ENCODE measurements at places on chromosomes 13 and 19.

- no peak for DNase-seq
Measured at GRCh38 chr19:1717200-1717969, 35.9 kb upstream of the ONECUT3 start.

DNA sequence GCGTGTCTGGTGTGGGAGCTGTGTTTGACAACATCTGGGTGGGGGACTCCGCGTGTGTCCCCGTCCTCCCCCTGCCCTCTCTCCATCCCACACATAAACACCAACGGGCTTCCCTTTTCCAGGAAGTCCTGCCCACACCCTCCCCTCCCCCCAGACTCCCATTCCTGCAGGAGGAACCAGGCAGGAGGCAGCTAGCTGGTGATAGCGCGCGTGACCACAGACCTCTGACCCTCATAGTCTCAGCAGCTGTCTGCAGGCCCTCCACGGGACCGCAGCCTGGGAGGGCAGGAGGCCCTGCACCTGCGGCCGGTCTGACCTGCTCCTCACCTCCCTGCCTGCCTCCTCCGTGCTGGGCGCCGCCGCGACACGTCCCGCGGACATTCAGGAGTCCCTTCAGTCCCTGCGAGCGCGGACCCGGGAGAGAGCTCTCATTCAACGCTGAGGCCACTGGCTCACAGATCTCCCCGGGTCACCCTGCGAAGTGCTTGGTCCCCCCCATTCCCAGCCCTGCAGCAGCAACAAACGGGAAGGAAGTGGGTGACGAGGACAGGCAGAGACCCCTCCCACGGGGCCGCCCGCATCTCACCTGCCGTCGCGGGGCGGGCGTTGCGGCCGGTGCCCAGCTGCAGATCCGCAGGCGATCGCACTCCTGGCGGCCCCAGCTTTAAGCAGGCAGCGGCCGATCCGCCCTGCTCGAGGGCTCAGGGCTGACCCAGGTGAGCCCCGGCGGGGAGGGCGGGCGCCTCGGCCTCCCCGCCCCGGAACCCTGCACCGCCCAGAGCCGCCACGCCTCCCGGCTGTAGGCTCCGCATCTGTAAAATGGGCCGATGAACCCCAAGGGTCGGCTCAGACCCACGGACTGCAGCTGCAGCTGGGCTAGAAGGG, 1.1 kb upstream of the ACP5 start:
- DNase-seq: peak; percentile 75

DNA sequence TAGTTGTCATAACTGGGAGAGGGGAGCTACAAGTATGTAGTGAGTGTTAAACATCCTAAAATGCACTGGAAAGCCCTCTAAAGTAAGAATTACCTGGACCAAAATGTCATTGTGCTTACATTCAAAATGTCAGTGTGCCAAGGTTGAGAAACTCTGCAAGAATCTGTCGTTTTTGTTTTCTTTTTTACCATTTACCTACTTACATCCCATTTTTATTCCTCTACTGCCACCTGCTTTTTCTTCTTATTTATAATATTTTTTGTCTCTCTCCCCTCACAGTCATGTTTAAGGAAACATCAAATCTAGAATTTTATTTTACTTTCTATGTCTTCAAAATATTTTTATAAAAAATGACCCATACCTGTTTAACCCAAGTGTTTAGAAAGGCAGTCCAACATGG, 226.4 kb downstream of the PCDH17 start:
- DNase-seq: no peak

GRCh38 chr13:49097374-49097773, 121.7 kb downstream of the FNDC3A start:
- no peak for DNase-seq

DNA sequence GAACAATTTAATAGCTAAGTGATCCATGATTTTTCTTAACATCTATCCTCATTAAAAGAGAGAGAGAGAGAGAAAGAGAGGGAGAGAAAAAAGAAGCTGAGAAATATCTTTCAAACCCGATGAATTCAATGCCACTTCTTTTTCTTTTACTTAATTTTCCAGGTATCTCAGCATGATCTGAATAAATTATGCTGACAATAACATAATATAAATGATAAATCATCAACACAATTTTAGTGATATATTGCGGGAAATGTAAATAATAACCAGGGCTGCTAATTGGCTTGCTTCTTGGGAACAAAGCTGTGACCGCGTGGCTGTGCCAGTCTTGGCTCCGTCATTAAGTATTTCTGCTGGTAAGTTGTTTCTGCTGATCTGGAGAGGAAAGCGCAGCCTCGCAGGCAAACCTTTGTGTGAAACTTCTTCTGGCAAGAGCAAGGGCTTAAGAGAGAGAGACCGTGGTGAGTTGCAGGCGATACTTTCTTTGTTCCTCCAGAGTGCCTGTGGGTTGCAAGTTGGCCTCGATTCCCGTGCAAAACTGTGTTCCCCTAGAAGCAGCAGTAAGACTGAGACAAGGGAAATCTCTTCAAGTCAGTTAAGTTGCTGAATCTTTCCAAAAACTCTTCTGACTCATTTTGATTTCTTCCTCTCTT, 489.1 kb upstream of the TSHZ3 start:
- no peak for DNase-seq

DNA sequence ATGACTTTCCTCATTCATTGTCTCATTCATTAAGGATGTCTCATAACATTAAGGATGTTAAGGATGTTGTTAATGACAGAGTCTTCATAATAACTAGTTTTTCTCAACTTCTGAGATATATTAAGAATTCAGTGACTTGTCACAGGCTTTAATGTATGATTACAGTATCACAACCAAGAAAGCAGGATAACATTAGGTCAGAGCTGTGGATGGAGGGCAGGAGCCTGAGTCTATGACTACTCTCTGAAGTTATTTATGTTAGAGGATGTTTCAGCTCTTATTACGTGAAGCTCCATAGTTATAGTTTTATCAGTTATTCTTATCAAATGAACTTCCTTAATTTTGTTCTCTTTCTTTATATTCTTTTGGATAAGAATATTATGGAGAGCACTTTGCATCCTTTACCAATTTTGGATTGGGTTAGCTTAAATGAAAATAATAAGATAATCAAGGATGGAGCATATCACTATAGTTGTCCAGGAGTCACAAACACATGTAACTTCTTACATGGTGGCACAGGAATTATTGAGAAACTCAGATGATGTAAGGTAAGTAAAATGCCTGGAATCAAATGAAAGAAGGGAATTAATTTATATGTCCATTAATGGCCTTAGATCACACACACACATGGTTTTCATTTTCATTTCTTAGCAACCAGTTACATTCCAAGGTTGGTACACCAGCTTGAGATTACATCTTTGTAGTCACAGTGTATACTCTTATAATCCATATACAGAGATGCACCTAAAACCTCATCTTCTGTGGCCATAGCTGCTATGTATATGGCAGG, 57.0 kb downstream of the SLC10A2 start:
- DNase-seq: no peak

DNA sequence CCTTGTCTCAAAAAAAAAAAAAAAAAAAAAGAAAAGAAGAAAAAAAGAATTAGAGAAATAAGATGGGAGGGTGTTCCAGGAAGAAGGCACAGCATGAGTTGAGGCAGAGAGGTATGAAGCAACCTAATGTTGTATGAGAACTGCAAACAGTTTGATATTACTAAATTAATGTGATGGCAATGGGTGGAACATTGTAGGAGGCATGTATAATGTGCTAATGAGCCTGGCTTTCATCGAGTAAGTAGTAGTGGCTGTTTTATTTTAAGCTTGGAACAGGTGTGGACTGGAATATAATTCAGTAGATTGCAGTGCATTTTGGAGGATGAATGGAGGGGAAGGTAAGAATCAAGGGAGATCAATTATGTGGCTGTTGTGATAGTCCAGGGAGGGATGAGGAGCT, 156.1 kb downstream of the MTUS2 start:
- DNase-seq: no peak

DNA sequence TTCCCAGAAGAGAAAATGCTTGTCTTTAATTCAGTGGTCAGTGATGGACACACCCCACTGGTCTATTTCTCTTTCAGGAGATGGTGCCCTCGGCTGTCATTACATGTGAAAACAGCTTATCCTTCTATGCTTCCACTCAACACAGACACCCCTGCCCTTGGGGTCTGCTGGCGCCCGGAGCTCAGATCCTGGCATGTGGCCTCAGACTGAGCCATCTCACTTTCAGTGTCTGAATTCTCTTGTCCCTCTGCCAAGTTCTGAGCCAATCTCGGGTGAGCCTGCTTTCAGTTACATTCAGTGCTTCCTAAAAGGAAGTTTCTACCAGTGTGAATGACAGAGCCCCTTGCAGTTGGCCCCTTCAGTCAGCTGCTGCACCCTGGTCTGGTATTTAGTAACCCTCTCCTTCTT, 293.6 kb downstream of the DNAJC15 start:
- no peak for DNase-seq

DNA sequence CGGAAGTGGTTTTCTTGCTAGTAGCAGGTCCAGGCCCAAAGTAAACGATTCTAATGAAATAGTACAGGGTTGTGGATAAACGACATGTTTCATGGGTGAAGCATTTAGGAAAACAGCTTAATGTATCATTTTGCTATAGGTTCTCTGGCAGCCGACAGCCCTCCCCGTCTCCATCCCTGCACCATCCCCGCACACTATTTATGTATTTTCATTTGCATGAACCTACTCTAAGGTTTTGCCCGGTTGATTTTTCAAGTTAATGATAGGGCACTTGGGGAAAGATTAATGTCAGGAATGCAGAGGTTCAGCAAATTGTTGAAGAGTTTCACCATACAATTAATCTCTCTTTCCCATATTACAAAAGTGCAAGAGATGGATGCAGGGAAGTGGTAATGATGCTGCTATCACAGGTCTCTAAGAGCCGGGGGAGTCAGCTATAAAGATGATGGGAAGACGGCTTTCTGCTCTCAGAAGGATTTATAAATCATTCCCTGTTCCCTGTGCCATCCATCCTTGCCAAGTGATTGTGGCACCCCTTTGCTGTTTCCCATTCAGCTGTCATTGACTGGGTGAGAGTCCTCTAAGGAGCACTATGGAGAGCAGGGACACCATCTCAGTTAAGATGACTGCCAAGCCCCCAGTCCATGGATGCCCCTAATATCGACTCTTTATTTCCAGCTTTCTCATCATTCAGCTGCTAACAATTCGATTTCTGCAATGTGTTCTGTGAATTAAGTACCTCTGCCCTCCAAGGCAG, 186.3 kb downstream of the IRS2 start:
- DNase-seq: no peak

DNA sequence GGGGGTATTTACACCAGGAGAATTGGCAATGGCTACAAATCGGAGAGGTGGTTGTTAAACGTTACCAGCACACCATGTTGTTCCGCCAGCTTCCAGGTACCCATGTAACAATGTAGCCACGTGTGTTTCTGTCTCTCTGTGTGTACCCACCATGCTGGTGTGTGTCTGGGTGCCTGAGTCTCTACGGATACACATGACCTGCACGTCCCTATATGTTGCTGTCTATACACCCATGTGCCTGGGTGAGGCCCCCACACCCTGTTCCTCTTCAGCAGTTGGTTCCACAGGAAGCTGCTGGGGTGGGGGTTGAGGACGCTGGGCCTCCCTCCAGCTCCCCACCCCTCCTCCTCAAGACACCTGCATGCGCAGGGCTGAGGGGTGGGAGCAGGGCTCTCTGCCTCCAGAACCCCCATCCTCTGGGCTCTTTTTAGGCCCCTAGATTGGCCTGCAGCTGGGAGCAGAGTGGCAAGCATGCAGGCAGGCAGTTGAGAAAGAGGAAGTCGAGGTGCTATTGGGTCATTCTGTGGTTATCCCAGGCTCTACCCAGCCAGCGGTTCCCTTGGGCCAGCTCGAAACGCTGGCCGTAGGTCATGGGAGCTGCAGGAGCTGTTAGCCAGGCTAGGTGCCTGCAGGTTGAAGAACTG, at the start of gene ARHGEF18:
Gene ARHGEF18 (plus strand): TSS at position 351 of the 644 bp plus-strand sequence. CDS start 13,954 bp downstream, outside the sequence.
- DNase-seq: peak; percentile 65

DNA sequence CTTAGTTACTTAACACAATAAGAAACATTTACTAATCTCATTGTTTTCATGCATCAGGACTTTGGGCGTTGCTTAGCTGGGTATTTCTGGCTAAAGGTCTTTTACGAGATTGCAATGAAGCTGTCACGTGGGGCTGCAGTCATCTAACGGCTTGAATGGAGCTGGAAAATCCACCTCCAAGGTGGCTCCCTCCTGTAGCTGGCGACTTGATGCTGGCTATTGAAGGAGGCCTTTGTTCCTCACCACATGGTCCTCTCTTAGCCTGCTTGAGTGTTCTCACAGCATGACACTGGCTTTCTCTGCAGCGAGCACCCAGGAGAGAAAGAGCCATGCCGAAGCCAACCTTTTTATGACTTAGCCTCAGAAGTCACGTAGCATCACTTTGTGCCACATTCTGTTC, 92.0 kb downstream of the NHLRC3 start:
- DNase-seq: no peak

- DNase-seq: no peak
Measured at GRCh38 chr13:105127732-105128131, 1407.7 kb downstream of the EFNB2 start.

- DNase-seq: no peak
Measured at GRCh38 chr13:74778946-74779345, 644.7 kb upstream of the KLF12 start.

DNA sequence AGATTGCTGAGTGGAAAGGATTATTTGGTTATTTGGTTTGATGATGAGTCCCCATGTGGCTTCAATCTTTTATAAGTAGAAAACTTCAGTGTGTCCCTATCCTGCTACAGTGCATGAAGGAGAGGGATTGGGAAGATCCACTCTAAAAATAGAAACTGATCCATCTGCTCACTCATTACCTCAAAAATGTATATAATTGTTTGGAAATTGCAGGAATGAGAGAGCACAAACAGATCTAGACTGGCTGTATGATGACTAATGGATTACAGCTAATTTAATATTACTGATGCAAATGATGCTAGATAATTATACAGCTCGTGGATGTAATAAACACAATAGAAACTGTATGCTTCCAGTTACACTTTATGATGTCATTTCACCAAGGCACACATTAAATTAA, 625.3 kb upstream of the PRR20A start:
- DNase-seq: no peak

GRCh38 chr13:60363288-60363687, 33.7 kb upstream of the TDRD3 start:
- DNase-seq: no peak

GRCh38 chr13:41273831-41274441, 10.6 kb upstream of the MTRF1 start:
- DNase-seq: no peak

DNA sequence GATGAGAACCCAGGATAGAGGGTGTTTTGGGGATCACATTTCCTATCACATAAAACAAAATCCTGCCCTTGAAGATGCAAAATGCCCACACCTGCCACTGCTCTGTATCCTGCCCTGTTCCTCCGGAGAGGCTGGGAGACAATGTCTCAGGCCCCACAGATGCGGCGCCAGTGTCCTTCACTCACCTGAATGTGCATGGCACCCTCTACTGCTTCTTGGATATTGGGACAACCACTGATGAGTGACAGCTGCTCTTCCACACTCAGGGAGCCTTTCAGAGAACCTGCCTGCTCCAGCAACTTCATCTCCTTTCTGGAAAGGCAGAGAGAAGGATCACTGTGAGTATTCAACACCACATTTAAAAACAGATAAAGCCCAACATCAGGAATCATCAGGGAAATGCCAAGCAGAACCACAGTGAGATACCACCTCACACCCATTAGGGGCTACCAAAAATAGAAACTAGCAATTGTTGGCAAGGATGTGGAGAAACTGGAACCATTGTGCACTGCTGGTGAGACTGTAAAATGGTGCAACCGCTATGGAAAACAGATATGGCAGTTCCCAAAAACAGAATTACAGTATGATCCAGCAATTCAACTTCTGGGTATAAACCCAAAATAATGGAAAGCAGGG, 36.4 kb downstream of the CRYL1 start:
- DNase-seq: peak; percentile 54

- peak; percentile 56 for DNase-seq
Measured at GRCh38 chr19:13022859-13023636, 27.8 kb downstream of the NFIX start.

Measured in GM10248 (cell line).